ENCODE measurements at places on chromosomes 7 and 10. TPM values are rescaled to one million over a fixed set of nuclear protein-coding genes. Genes with fewer than 3 reads are reported as not detected.

Gene HGF
- 282 TPM for total RNA-seq

Gene HOXA10
- 23.3 TPM for total RNA-seq

Gene TRPV5
- total RNA-seq = not detected

Gene NEUROG3
- total RNA-seq = not detected

Gene FZD8
- 151 TPM for total RNA-seq

Gene EPO
- total RNA-seq = not detected

Gene ERCC6
- total RNA-seq = 14.0 TPM

Gene HOXA13
- total RNA-seq = 6.8 TPM

Gene COG5
- 33.0 TPM for total RNA-seq

Gene CLDN12
- total RNA-seq = 79.7 TPM

Gene SERPINE1
- total RNA-seq = 2,489 TPM
